ENCODE measurements at places on chromosomes 3 and 15.

DNA sequence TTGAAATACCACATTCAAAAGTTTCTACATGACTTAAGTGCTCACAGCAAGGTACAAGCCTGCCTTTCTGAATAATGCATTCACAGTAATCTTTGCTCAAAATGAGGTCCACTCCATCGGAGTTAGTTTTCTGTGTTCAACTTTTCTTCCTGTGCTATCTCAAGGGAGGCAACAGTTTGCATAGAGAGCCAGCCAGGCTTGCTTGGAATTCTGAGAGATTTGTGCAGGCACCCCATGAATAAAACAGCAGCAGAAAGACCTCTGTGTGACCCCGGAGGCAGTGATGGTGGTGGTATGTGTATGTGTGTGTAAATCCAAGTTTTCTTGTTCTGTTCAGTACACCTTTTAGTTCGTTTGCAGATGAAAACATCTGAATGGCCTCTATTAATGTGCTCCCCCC lies 124.0 kb downstream of the ADAMTS9 start:
- no peak for DNase-seq

GRCh38 chr15:41848631-41849030 lies 10.0 kb downstream of the PLA2G4B start:
- no peak for DNase-seq

GRCh38 chr3:197680955-197681521 lies 55.7 kb downstream of the RUBCN start:
- DNase-seq: no peak

DNA sequence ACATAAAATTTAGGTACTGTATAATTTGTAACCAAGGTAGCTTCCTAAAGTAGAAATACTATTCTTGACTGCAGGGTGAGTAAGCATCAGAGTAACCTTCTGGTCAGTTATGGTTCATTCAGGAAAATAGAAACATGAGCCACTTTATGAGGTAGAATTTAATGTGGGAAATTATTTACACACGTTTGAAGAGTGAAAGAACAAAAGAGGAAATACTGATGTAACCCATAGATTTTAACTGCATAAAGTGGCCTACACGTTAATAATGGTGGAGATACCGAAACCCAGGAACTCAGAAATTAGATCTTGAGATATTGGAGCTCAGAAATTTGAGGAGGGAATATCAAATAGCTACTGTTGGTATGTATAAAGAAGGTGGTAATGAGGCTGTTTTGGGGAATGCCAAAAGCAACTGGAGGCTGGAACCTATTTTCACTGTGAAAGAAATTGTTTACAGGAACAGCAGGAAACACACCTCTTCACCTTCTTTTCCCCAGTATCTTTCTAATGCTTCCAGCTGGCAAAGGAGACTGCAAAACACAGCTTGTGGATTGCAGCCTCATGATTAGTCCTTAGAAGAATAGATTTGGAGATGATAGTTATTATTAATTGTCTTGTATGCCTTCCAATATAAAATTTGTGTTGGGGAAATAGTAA lies 216.1 kb downstream of the DOCK3 start:
- no peak for DNase-seq

GRCh38 chr15:64460724-64461720 lies 644 bp downstream of the ZNF609 start:
- peak; percentile 34 for DNase-seq

GRCh38 chr3:137191133-137191923 lies 233.5 kb downstream of the IL20RB start:
- no peak for DNase-seq

DNA sequence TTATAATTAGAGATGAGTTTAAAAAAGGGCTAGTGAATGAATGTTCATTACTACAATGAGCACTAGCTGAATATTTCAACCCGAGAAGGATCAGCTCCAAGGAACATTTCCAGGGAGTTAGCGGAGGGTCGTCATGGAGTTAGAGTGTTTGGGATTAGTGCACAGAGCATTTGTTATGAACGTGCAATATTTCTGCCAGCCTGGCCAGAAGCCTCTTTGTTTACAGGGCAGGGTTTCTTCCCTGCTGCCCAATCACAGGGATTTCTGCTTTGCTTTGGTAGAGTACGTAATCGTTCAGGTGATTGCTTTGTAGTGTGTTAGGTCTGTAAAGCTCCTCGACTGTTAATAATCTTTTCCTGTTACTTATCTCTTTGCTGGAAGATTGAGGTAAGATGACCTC lies 5.9 kb downstream of the CGNL1 start:
- DNase-seq: no peak

GRCh38 chr15:85011160-85011571 lies 29.5 kb downstream of the PDE8A start:
- no peak for DNase-seq

GRCh38 chr3:32813180-32813579 lies 4.6 kb upstream of the TRIM71 start:
- no peak for DNase-seq

DNA sequence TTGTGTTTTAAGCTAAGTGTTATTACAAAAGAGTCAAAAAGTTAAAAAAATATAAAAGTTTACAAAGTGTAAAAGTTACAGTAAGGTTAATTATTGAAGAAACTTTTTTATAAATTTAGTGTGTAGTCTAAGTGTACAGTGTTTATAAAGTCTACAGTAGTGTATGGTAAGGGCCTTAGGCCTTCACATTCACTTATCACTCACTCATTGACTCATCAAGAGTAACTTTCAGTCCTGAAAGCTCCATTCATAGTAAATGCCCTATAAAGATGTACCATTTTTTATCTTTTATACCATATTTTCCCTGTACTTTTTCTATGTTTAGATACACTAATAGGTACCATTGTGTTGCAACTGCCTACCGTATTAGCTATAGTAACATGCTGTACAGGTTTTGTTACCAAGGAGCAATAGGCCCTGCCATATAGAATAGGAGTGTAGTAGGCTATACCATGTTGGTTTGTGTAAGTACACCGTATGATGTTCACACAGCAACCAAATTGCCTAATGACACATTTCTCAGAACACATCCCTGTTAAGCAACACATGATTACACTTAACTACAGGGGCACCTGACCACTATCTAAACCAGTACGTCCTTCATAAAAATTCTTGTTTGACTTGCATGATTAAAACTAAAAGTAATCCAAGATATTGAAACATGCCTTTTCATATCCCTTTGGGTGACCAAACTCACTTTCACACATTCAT lies 17.2 kb downstream of the RAD18 start:
- no peak for DNase-seq

DNA sequence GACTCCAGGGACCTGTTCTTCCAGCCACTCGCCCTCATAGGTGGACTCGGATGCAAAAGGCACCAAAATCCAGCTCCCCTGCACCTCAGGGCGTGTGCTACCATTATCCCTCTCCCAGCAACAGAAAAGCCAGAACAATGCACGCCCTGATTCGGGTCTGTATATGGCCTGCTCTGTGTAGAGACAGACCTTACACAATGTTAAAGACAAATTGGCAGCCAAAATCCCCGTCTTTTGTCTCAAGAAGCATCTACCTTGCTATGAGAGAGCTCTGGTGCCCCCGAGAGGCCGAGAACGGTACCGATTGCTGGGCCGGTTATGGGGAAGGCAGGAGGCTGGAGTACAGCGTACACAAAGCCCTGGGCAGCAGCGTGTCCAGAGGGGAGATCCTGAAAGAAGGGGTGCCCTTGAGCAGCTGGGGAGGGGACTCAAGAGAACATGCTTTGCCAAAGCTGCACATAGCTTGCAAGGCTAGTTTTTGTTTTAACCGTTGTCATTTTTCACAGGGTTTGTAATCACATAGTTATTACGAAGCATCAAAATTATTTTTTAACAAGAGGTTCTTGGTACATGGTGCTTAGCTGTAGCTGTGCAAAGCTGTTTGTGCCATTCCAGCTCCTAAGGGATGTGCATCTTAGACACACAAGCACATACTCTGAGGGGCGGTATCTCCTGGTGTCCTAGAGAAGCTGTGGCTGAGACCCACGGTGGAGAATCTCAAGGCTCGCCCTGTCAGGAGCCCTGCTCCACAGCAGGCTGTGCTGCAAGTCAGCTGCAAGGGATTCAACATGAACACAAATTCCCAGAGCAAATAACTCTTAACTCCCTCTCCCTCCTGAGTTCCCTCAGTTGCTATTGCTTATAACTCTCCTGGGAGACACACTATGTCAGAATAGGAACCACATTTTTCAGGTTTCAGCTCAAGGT lies 461.5 kb upstream of the PPP2R3A start:
- DNase-seq: no peak

DNA sequence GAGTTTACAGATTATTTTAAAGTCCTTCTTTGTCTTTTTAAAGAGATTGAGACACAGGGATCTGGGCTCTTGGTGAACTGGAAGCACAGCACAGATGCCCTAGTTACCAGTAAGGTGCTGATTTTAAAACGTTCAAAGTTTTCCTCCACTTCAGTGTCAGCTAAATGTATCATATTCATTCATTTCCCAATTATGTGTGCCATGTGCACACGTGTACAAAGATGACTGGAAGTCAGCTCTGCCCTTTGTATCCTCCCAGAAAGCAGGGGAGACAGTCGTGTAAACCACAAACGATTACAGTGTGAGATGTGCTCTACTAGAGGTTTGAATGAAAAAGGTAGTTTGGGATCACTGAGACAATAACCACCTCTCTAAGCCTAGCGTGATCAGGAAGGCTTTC lies 730 bp downstream of the ZKSCAN7 start:
- DNase-seq: no peak

GRCh38 chr3:61877359-61878138 lies 316.2 kb downstream of the PTPRG start:
- no peak for DNase-seq

GRCh38 chr15:44250566-44251205 lies 37.8 kb upstream of the GOLM2 start:
- no peak for DNase-seq

DNA sequence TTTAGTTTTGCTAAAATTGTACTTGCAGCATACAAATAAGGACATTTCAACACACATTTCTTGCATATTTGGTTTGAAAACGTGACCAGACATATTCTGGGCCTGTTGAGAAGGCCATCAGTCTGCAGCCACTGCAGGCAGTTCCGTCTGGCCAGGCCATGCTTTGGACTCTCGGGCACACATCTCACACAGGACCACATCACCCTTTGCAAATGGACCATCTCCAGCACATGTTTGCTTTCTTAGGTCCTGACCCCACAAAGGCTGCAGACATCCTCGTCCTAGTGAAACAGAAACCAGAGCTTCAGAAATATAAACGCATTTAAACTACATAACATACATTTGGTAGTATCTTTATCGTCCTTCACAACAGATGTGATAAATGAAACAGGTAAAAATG lies 24.1 kb downstream of the GABRA5 start:
- DNase-seq: no peak

DNA sequence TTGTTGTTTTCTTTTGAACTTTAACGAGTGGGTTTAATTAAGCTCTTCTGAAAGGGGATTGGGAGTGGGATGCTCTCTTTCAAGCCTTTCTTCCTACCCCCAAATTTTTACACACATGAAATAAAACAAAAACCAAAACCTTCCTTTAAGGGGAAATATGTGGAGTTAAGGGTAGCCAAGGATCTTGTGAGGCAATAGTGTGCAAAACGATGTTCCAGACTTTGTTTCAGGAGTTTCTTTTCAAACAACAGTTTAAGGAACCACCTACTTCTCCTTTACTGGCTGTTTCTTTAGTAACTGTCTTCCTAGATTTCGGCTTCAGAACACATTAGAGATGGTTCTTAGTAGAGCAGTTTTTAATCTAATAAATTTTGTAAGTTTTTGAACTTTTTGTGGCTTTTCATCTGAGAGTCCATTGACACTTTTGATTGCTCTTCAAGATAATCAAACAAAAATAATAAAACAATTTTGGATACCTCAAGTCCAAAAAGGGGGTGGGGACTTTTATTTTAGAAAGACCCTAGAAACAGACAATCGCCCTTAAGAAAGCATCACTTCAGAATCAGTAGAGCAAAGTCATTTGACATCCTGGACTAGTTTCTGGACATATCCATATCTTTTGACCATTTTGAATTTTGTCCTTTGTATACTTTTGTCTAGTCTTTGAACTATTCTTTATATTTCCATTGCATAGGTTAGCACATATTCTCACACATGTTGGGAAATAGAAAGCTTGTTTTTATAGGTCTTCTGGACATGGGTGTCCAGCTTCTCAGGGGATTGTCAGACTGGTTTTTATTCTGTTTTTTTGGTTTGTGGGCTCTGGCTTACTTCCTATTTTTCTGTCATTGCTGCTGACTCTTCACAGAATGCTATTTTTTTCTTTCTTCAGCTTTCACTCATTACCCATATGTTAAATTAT lies 6.0 kb downstream of the DIPK2A start:
- no peak for DNase-seq

GRCh38 chr3:127166501-127167065 lies 26.3 kb upstream of the PRR23E start:
- no peak for DNase-seq

DNA sequence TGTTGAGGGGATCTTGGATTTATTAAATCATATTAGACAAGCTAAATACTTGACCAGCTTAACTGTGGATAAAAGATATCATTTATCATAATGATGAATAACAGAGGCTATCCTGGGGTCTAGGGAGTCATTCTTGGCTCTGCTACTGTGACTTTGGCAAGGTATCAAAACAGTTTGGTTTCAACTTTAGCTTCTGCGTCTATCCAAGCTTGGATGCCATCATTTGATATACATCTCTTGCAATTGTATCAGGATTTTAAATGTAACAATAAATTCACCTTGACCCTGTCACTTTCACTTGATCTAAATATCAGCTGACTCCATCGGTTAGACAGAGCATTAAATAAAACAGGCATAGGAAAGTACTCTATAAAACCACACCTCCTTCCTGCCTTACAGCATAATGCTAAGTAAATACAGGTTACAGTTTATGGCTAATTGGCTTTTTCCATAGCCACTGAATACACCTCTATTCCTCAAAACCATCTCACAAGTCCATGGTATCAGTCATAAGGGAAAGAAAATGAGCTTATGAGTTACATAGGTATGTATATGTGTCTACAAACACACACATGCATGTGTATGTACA lies 262.9 kb downstream of the CTNNB1 start:
- no peak for DNase-seq

GRCh38 chr15:57421551-57421950 lies 45.2 kb downstream of the CGNL1 start:
- no peak for DNase-seq

- DNase-seq: no peak
Observed at GRCh38 chr3:195221015-195221853, 49.7 kb downstream of the XXYLT1 start.

DNA sequence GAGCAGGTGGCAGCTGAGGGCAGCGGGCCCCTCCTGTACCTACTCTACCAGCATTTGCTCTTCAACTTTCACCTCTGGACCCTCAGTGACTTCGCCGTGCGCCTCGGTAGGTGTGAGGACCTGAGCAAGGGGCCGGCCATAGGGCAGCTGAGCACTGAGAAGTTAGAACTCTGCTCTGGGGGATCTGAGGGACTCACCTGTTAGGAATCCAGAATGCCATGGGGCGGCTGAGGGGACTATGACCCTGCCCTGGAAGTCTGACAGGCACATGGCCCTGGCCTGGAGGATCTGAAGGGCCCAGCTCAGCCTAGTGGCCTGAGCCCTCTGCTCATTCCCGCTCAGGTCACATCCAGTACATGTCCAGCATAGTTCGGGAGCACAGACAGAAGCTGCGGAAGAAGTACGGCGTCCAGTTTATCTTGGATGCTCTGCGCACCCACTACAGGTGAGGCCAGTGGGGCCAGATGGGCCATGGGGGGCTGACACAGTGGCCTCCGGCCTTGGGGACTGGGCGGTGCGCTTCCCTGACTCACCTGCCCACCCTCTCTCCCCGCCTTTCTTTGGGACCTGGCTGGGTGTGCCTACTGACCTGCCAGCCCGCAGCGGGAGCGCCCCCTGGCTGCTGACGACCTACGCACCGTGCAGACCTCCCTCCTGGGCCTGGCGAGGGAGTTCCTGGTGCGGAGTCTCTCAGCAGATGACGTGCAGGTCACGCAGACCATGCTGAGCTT lies 18.8 kb downstream of the NBEAL2 start:
- peak; percentile 82 for DNase-seq
